G401 (cell line): ENCODE measurements at places on chromosomes 3 and 15.
A peak's percentile ranks its signal among the peaks of the same experiment; 100 is the strongest.

DNA sequence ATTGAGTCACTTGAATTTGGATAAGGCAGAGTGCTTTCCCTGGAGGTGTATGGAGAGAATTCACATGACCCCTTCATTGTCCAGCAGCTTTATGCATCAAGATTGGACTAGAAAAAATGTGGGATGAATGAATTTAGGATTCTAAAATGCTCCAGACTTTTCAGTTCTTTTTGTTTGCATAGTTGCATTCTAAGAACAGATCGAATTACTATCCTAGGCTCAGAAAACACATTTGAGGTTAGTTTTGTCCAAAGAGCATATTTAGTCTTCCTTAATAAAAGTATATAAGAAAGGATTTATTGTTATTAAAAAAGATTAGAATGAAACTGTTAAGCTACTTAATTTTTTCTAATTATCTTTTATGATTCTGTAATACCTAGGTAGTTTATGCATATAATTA, 127.4 kb downstream of the UBE2E2 start:
- no peak for DNase-seq

GRCh38 chr3:62940771-62941563, 65.8 kb upstream of the CADPS start:
- no peak for DNase-seq

DNA sequence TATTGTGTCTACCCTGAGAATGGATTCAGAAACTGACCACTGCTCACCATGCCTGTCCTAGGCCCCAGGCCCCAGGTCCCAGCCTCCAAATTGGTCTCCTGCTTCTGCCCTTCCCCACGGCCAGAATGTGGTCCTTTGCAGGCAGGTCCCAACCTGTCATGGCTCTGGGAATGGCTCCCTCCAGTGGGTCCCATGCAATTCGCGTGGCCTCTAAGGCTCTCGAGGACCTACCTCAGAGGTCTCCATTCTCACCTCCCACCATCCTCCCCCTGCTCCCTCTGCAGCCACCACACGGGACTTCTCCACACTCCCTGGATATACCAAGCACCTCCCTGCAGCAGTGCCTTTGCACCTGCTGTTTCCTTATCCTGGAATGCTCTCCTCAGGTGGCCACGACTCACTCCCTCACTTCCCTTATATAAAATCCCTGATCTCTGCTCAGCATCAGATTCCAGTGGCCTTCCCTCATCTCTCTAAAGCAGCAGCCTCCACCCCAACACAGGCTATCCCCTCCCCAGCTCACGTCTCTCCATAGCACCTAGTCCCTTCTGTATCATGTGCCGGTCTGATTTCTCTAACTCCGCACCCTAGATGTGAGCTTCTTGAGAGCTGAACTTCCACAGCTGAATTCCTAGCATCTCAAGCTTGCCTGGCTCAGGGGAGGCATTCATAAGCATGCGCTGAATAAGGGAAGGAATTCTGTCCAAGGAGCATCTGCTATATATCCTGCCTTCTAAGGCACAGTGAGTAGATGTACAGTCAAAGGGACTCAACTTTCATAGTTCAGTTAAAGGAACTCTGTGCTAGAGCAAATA, 56.9 kb downstream of the ARRDC4 start:
- no peak for DNase-seq

- no peak for DNase-seq
These were observed 99.0 kb downstream of the CNTN3 start for GRCh38 chr3:74515451-74515850.

GRCh38 chr3:34077417-34078195, 279.2 kb downstream of the PDCD6IP start:
- peak; percentile 87 for DNase-seq

GRCh38 chr15:57685306-57686095, 21.0 kb upstream of the POLR2M start:
- no peak for DNase-seq

- DNase-seq = no peak
These were observed 26.1 kb upstream of the ZNF280D start for GRCh38 chr15:56759450-56759845.

DNA sequence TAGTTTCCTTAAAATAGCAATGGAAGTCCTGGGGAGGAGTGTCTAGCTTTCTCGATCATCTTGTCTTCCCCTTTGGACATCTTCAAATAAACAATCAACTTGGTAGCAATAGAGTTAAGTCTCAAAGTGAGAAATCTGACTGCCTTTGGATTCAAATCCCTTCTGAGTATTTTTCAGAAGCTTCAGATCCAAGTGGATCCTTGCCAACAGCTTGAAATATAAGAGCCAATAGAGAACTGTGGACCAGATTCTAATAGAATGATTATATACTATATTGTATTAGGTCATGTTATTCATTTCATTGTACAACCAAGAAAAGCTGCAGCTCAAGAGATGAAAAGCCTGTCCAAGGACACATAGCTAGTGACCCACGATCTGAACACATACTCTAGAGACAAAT, 60.2 kb downstream of the SYNPR start:
- DNase-seq = no peak

DNA sequence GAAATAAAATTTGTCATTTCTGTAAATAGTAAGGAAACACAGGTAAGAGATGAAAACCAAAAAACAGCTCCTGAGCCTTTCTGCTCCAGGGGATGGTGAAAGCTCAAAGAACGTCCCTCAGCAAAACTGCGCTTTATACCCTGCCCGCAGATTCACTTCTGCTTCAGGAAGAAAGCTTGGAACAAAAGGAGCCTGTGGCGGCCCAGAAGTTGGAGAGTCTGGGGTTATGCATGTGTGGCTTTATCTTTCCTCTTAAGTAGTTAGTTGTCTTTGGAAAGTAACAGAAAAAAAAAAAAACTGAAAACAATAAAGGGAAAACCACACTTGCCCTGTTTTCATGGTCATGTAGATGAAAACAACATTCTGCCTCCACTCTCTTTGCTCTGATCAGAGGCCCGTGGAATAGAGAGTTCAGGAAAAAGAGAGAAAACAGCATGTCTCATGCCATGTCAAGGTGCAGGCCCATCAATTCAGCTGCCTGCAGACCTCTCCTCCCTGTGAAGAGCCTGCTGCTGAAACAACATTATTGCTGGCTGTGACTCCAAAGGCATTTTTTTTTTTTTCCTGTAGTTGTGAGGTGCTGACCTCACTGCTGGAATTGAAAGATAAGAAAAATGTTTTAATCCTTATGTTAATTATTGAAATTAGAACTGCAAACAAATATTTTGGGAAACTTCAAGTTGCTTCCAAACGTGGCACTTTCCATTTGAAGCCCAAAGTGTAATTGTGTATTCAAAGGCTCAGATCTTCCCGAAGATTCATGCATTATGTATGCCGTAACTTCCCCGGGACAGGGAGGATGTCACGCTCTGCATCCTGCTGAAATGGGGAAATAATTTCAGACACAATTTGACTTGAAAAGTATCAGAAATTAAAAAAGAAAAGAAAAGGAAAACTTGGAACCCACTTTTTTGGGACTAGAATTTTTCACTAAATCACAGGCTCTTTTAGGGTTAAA, 108.4 kb upstream of the ZNF385D start:
- DNase-seq = no peak

DNA sequence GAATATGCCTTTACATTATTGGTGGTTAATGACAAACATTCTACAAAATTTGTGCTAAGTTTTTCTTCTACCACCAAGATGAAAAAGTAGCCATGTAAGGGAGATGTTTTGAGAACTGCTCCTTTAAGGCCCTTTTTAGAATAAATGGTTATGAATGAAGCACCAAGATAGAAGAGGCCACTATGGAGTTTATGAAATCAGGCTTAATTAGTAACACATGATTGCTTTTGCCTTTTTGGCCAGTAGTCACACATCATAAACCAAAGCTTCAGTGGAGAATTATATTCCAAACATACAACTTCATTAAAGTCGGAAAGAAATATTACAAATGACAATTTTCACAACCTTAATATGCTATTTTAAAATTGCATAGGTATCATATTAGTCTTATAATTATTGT, 331.7 kb downstream of the RBMS3 start:
- DNase-seq = no peak

DNA sequence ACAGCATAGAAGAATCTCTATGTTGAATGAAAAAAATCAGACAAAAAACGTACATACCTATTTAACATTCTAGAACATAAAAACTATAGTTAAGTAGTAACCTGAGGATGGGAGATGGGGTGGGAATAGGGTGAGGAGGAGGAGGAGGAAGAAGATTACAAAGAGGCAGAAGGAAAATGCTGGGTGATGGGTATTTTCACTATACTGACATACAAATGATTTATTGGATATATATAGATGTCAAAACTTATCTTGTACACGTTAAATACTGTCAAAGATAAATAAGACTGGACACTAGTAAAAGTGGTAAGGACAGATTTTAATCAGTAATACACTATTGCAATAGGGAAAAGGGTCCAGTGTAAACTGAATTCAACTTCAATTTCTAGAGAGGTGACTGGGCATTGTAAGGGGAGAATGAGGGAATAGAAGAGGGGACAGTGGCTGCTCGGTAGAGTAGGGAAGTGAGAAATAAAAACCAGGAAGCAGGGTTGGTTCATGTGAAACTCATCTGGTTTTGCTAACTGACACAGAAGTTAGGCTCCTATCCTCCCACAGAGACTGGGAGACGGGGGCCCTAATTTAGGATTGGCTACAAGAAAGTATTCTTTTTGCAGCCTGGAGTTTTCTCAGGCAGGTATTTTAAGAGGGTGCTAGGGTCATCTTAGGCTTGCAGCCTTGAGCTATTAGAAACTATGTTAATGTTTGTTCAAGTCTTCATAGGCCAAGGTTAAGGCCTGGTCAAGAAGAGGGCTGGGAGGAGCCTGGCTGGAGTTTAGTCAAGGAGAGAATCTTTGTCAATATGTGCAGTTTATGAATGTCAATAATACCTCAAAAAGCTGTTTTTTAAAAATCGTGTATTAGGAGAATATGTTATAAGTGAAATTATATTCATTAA, 15.0 kb upstream of the C15orf61 start:
- DNase-seq = no peak

- DNase-seq = no peak
These were observed 54.1 kb downstream of the RPL22L1 start for GRCh38 chr3:170815936-170816335.

DNA sequence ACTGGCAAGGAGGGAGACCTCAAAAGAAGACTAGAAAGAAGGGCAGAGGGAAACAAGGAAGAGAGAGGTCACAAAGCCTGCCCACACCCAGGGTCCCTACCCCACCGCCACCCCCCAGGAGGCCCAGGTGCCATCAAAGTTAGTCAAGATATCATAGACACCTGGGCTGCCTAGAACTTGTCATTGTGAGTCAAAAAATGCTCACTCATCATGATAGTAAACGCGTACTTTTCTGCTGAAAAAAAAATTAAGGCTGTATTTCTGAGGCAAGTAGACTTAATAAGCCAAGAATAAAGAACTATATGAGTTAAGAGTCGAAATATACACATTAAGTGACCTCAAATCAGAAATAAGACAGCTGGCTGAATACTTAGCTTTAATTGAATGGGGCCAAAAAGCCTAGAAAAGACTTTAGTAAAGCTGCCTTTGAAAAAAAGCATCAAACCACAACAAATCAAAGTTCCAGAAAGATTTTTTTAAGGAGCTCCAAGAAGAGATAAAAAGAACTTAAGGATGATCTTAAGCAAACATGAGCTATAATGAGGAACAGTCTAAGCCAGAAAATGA, 415.5 kb upstream of the PPP2R3A start:
- no peak for DNase-seq

DNA sequence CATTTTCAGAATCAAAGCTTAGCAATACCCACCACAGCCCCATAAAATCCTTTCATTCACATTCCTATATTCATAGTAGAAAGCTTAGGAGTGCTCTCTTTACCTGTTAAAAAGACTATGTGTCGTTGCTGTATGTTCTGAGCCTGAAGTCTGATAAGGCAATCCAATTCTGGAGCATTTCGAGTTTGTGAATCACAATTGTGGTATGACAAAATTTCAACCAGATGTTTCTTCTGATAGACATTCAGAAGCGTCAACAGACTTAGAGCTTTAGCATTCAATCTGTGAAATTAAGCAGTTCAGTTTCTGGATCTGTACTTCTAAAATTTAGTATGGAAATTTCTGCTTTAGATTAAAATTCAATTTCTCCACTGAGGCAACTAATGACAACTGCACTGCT, 58.3 kb downstream of the TASOR start:
- no peak for DNase-seq

GRCh38 chr3:61875046-61875844, 313.9 kb downstream of the PTPRG start:
- no peak for DNase-seq

GRCh38 chr3:101036213-101036618, 43.0 kb upstream of the ABI3BP start:
- no peak for DNase-seq

GRCh38 chr15:70775160-70775559, 11.8 kb upstream of the UACA start:
- no peak for DNase-seq

DNA sequence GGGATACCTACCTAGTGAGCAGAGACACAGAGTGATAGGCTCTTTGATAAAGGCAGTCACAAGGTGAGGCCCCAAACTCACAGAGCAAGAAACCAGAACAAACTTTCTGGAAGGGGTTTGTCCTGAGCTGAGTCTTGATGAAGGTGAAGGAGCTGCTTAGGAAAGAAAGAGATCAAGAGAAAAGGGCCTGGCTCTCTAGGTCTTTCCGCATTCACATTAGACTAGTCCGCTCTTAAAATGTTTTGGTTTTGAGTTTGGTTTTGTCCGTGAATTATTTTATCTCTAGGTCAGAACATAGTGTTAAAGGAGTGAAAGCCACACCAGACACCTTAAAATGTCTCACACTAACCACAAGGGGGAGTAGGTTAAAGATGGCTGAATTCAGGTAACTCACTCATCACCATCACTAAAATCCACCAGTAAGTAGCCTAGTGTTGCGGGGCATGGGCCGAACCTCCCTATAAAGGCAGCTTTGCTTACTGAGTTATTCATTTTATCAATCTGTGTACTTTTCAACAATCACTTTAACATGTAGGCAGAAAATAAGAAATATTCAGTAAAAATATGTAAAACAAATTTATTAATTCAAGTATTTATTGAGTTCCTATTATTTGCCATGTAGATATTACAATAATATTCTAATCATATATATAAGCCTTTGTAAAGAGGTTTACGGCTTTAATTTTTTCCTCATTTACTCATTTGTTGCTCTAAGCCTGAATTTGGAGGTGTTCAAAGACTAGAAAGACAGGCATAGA, 121.5 kb upstream of the TSC22D2 start:
- peak; percentile 37 for DNase-seq

- DNase-seq = no peak
These were observed 4.2 kb downstream of the CAPN3 start for GRCh38 chr15:42363487-42363886.
